Natural killer cell treated with Interleukin-12 subunit alpha and Interleukin-12 subunit beta and Interleukin-15 and Interleukin-18, amount 100 ng/mL, for 72 hours (primary cell): ENCODE measurements at places on chromosomes 1 and 21.

GRCh38 chr1:44512313-44512885, 107.3 kb downstream of the RNF220 start:
- DNase-seq: no peak

DNA sequence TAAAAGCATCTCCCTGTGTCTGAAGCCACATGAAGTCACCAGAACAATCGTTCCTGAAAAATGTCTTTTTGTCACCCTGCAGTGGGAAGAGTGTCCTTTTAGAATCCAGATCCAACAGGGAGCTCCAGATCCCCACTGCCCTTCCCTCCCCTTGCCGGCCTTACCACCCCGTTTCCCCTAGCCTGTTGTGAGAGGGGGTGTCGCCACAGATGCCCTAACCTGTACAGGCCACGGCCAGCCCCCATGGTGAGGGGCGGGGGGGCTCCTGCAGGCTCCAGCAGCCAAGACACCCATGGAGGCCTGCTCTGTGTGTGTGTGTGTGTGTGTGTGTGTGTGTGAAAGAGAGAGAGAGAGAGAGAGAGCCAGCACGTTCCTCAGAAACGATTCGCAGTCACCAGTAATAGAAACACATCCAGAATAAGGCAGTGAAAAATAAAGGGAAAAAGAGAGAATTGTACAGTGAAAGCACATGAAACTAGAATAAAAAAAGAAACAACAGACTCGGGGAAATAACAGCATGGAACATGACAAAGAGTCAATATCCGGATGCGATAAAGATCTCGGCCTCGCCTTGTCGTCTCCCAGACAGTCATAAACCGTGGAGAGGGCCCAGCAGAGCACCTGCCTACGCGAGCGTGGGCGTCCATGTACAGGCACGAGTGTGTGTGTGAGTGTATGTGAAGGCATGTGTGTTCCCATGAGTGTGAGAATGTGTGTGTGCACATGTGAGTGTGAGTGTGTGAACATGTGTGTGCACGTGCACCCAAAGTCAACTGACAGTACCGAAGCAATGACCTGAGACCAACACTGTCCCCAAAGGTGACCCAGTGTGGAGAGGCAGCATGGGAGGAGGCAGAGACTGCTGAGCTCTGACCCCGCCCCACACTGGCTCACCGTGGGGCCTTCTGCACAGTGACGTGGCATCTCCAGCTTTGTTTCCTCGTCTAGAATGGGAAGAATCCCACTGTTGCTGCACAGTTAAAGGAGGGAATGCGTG, 303.8 kb downstream of the NPHP4 start:
- no peak for DNase-seq

- no peak for DNase-seq
Measured at GRCh38 chr1:163730411-163730821, 408.7 kb downstream of the NUF2 start.

DNA sequence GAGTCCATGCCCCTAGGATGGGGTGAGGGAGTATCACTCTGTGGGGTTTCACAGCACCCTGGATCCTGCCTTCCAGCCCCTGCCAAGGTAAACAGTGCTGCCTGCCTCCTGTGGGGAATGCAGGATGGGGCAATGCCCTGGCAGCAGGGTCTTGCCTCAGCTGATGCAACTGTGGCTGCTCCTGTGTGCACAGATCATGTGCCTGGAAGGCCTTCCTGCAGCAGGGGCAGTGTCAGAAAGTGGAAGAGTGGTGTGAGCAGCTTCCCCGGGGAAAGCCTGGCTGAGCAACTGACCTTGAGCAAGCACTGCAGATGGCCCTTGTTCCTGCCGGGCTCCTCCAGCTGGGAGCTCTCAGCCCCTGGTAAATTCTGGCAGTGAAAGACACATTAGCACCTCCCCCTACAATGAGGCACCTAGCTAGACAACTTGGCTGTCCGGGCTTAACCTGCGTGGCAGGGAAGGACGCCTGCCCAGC, 9.9 kb downstream of the TOR3A start:
- DNase-seq: no peak

DNA sequence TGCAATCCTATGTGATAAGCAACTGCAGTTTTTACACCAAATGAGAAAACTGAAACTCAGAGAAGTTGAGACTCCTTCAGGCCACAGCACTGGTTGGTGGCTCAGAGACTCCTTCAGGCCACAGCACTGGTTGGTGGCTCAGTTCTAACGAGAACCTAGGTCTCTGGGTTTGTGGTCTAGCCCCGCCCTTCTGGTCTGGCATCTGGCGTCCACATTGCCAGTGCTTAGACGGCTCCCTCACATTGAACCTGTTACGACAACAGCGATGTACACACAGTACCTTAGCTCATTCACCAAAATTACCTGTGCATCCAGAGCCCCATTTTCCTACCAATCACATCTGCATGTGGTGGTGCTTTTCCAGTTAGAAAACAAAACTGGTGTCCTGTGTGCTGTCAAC, 66.1 kb downstream of the NID1 start:
- no peak for DNase-seq

GRCh38 chr1:229758101-229759036, 132.3 kb downstream of the URB2 start:
- no peak for DNase-seq

DNA sequence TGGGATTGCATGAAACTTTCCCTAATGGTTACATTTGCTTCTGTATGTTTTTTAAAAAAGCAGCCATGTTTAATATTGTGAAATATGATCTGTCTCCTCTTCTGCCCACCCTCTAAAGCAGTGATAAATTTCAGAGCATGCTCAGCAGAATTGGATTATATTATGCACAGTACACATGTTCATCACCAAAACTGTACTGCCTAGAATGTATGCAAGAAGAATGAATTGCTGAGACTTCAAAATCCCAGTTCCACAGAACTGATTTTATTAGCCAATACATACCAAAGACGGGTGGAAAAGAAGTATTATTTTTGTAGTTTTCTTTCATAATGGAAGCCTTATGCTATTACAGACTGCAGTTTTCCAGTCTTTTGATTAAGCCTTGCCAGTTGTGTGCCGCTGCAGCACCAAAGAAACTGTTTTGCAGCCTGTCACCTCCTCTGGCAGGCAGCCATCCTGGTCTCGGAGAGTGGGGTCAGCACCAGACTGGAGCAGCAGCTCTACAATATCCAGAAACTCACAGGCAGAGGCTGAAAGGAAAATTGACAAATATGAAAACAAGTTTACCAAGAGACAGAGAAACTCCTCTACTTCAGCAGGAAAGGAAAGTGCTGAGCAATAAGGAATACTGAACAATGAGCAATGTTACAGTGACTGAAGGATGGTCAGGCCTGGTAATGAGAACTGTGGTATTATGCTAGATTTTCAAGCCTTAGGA, 58.1 kb downstream of the LHX4 start:
- no peak for DNase-seq

DNA sequence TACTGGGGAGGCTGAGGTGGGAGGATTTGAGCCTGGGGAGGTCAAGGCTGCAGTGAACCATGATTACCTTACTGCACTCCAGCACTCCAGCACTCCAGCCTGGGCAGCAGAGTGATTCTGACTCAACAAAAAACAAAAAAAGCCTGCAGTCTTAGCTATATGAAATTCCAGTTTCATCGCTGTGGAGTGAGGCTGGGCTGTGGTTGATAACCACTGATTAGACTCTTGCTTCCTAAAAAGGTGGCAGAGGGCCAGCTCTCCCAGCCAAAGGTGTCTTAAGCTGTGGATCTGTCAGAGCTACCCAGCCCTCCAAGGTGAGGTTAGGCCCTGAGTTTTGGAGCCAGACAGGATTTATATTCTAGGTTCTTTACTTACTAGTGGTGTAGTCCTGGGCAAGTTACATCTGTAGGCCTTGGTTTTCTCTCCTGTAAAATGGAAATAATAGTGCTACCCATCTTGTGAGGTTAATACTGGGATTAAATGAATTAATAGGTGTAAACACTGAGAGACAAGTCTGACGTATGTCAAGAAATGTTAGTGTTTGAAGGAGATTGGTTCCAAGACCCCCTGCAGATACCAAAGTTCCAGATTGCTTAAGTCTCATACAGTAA, 35.9 kb downstream of the TMCC2 start:
- DNase-seq: no peak

DNA sequence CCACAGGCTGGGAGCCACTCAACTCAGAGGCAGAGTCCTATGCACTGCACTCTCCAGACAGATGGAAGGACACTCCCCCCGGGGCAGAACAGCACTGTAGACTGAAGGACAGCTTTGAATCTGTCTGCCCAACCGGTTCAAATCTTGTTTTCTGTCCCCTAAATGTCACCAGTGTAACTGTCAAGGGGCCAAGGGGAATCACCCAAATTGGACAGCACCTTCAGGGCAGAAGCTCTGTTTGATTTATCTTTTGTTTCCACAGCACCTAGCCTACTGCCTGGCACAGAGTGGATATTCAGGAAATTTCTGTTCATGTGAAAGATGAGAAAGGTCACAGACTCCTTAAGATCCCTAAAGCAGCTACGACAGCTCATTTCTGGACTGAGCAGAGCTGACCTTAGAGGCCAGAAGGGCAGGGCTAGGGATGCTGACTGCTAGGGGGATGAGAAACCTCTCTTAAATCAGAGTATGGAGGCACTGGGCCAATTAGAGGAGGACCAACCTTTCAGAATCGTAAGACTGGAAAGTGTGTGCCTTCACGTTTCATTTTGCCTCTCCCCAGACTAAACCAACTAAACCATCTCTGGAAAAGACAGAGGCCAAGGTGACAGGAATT, 41.0 kb downstream of the ITPKB start:
- no peak for DNase-seq

DNA sequence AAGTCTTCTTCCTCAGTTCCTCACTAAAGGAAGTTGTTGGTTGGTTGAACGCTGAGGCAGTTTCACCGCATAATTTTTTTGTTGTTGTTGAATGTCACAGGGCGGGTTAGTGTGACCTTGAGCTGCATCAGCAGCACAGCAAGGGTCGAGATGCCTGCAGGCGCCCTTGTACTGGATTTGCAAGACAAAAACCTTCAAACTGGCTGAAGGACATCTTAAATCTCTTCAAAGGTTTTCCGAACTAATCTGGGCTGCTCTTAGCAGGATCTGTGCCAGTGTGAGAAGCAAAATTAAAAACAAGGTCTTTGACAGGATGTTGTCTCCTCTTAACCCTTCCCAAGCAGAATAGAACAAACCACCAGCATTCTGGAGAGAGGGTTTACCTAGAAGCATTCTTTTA, 59.4 kb downstream of the NRIP1 start:
- DNase-seq: no peak

- no peak for DNase-seq
Measured at GRCh38 chr1:9027307-9027706, 1.1 kb upstream of the SLC2A7 start.

- no peak for DNase-seq
Measured at GRCh38 chr1:211241071-211241470, 18.1 kb upstream of the RCOR3 start.

DNA sequence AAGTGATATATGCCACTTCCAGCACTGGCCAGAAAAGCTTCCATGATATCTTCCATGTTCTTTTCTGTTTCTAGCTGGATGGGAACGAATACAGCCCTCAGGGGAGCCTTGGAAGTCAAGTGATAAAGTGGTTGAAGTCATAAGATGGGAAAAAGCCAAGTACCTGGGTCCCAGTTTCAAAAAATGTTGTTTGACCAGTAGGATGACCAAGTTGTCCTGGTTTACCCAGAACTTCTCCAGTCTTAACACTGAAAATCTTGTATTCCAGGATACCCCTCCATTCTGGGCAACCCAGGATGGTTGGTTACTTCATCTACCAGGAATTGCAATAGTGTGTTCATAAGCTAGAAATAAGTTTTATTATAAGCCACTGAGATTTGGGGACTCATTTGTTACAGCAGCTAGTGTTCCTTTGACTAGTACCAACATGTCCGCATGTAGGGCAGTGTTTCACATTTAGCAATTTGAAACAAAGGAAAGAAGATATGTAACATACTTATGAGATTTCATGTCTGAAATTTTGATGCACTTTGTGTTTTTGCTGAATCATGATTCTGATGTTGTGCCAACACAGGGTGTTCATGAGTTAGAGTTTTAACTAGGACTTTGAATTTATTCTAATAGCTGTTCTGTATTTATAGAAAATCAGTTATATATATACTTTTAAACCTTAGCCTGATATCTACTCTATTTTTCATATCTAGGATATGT, 139.9 kb downstream of the TPR start:
- no peak for DNase-seq

- DNase-seq: no peak
Measured at GRCh38 chr1:9238550-9238949, 4.0 kb downstream of the H6PD start.

GRCh38 chr21:40615505-40616376, 231.2 kb downstream of the DSCAM start:
- DNase-seq: no peak

DNA sequence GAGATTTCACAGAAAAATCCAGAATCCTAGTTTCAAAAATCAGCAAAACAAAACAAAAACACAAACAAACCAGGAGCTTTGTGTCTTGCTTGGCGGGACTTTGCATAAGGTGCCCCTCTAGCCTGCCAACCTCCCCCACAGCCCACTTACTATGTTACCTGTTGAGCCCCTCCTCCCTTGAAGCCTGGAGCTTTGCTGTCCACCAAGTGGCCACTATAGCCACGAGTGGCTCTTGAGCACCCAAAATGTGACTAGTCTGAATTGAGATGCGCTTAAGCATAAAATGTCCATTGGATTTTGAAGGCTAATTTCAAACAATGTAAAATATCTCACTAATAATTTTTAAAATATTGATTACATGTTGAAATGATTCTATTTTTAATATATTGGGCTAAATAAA, 12.2 kb downstream of the TFAP2E start:
- DNase-seq: no peak

- DNase-seq: no peak
Measured at GRCh38 chr1:217472915-217473314, 158.0 kb downstream of the GPATCH2 start.

DNA sequence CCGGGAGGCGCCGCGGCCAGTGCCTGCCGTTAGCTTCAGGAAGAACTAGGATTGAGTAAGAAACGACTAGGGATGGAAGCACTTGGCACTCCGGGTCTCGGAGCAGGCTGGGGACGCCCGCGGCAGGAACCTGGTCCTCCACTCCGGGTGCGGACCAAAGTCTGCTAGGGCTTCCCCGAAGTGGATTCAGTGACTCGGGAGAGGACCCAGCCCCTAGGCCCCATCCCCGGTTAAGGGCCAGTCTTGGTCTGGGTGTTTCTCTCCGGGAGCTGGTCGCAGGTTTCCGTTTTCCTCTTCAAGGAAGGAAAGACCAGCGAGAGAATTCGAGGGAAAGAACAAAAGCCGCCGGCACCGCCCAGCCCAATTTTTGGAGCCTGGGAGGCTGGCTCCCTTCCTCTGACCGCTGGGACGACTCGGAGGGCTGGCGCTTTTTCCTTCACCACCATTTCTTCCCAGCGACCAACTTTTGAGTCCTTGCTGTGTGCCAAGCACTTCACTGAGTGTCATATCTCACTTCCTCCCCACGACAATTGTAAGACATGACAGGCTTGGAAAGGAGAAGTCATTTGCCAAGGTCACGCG, 16.8 kb upstream of the STMN1 start:
- no peak for DNase-seq

GRCh38 chr1:231200388-231201031, 38.7 kb downstream of the TRIM67 start:
- DNase-seq: no peak

DNA sequence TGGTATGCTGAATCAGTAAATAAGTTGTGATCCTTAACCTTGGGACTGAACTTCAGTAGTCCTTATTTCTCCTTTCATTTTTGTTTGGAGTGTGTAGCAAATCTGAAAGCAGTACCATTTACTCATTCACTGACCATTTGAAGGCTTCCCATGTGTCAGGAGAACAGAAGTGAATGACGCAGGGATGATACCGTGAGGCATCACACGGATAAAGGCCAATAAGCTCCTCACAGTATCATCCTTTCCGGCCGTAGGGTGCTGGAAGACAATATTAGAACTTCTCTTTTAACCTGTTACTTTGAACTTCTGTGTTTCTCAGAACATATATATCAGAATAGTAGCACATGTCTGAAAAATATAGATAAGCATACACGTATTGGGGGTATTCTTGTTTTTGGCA, 21.3 kb downstream of the BACH1 start:
- no peak for DNase-seq
